B cell (primary cell): ENCODE measurements at places on chromosomes 5 and 9.

DNA sequence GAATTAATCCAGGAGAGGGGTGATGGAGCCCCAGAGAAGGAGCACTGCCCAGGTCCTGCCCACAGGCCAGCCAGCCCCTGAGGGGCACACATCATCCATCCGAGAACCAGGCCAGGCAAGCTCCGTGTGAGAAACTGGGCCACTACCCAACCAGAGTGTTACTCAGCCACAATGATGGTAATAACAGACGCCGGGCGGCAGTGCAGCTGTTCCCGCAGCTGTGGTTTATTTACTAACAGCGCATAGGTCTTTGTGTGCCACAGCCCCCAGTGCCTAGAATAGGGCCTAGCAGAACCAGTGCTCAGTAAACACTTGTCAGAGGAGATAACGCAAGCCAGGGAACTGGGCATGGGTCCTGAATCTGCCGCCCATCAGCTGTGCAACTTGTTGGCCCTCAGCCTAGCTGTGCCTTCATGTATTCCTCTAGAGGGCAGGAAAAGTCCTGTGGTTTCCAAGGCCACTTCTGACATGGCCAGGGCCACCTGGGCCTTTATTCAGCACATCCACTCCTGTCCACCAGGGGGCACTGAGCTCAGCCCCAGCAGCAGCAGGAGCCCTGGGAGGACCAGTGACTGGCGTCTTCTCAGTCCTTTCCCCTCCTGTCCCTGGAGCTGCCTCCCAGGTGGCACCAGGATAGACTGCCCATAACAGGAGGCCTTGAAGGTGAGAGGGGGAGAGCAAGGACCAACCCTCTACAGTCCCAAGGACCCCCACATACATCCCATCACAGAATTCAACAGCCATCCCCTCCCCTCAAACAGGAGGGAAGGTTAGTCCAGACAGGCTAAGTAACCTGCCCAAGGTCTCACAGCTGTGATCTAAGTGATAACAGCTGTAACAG is 2.1 kb downstream of the MXD3 start:
- peak; percentile 79 for DNase-seq

DNA sequence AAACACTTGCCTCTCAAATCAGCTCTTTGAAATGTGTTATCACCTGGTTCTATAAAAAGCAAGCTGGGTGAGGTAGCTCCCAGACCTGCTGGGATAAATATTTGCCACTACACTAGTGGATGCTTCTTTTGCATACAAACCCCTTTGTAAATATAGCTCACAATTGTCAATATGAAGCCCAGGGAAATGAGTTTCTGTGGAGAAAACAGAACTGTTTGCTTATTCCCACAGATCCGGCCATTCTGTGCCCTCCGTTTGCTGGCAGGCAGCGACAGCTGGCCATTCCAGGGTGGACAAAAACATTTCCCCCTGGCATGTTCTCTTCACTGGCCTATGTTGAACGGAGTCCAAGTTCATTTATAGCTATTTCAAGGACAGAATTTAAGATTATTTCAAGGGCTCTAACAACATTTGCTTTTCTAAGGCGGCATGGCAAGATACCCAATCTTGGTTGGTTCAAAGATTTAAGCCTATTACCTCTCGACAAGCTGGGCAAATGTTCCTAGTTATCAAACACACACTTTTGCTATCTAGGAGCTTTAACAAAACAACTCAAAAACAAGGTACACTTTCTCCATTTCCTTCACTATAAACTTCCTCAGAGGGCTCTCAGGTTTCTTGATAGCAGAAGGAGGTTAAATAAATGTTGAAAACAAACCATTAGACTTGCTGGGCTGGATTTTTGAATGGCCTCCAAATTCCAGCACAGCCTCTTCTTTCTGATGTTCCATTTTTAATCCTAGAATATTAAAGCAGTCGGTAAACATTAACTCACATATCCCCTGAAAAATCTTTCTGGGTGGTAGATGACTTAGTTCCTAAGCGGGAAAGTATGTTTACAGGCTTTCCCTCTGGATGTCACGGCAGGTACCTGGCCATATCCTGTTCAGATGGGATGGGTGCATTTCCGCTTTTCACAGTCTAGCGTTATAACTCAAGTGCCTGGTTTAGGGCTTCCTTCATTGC is 332.3 kb downstream of the PLK2 start:
- no peak for DNase-seq

- DNase-seq, result no peak
Observed at GRCh38 chr9:120183615-120184014, 396.4 kb downstream of the CDK5RAP2 start.

GRCh38 chr5:43973908-43974307 is 370.9 kb downstream of the NNT start:
- no peak for DNase-seq

- no peak for DNase-seq
Observed at GRCh38 chr5:67166460-67167285, 29.9 kb downstream of the CD180 start.

GRCh38 chr5:126941403-126941802 is 89.0 kb downstream of the MARCHF3 start:
- DNase-seq, result no peak

DNA sequence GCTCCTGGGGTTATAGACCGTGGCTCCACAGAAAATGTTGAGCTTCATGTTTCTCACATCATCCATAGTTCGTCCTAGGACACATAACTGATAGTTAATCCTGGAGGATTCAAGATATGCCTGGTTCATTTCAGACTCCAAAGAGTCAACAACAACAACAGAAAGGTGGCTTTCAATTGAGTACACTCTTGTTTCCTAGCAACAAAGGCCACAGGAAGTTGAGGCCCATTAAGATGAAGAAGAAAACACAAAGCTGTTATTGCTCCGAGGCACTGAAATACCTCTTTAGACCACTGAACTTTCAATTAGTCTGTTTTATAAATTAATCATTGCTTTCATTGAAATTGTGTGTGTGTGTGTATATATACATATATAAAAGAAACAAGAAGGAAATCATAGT is 154.5 kb downstream of the YIPF5 start:
- DNase-seq, result no peak

DNA sequence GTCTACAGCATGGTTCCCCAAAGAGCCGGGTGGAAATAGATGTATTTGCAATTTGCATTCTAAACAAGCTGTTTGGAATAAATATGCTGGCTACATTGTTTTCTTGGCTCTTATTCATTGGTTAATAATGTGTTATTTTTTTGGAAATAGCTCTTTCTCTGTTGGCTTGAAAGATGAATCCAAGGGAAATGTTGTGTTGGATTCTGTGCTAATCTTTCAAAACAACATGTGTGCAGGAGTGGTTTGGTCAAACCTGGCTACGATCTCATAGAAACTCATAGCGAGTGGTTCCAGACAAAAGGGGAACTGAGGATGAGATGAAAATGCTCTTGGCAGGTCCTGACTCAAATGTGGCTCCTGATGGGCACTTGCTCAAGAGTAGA is 63.7 kb upstream of the CXCL14 start:
- no peak for DNase-seq

DNA sequence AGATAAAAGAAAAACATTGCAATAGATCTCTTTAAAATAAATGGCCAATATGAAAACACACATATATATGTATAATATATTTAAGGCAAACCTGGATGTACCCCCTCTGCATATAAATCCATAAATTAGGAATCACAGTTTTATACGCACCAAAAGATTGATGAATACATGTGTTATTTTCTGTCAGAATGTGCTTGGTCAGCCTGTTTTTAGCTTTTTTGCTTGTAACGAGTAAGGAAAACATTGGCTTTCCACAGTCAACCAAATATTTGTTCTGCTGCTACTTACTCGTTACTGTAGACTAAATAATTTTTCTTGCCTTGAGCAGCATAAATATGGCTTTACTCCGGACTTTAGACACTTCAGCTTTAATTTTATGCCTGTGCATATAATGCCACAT is 173.7 kb downstream of the CWC27 start:
- DNase-seq, result no peak
